ENCODE measurements at places on chromosomes 6 and 20. TPM values are rescaled to one million over a fixed set of nuclear protein-coding genes. Genes with fewer than 3 reads are reported as not detected.

DNA sequence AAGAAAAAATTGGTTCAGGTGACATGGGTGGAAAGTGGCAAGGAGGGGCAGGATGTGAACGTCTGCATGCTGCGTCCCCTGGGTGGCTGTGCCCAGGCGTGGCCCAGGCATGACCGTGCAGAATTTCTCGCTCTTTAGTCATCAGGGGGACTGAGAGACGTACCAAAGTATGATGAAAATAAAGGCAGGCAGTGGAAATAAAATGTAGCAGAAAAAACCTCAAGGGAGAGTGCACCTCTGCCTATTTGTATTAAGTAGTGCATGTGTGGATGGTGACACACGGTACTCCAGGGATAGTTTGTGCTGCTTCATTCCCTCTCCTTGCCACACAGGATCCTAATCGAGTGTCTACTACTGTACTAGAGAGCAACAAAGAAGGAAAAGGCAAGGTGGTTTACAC is 81.1 kb downstream of the ATP9A start:
- DNase-seq = no peak

GRCh38 chr6:81892891-81893290 is 140.4 kb upstream of the TENT5A start:
- DNase-seq = no peak

DNA sequence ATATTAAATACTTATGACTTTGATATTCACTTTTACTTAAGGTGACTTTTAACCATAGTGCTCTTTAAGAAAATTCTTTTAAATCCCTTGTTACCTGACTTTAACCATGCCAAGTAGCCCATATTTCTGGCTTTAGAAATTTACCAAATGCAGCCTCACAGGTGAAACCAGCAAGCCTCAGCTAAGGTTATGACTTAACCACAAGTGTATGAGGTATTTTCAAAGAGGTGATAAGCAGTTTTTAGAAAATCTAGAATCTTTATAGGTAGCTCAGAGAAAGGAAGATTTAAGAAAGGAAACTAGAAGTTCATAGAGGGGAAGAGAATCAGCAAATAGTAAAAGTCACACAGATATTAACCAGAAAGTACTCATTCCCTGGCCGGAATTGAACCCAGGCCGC is 661.9 kb upstream of the GJE1 start:
- DNase-seq = no peak

- DNase-seq = no peak
Measured at GRCh38 chr6:42367353-42368011, 84.2 kb downstream of the TRERF1 start.

GRCh38 chr6:29447670-29448069 is 8.6 kb downstream of the OR10C1 start:
- DNase-seq = no peak

- DNase-seq = no peak
Measured at GRCh38 chr6:136343700-136344099, 54.1 kb upstream of the BCLAF1 start.

- no peak for DNase-seq
Measured at GRCh38 chr20:51185277-51185676, 162.4 kb upstream of the KCNG1 start.

DNA sequence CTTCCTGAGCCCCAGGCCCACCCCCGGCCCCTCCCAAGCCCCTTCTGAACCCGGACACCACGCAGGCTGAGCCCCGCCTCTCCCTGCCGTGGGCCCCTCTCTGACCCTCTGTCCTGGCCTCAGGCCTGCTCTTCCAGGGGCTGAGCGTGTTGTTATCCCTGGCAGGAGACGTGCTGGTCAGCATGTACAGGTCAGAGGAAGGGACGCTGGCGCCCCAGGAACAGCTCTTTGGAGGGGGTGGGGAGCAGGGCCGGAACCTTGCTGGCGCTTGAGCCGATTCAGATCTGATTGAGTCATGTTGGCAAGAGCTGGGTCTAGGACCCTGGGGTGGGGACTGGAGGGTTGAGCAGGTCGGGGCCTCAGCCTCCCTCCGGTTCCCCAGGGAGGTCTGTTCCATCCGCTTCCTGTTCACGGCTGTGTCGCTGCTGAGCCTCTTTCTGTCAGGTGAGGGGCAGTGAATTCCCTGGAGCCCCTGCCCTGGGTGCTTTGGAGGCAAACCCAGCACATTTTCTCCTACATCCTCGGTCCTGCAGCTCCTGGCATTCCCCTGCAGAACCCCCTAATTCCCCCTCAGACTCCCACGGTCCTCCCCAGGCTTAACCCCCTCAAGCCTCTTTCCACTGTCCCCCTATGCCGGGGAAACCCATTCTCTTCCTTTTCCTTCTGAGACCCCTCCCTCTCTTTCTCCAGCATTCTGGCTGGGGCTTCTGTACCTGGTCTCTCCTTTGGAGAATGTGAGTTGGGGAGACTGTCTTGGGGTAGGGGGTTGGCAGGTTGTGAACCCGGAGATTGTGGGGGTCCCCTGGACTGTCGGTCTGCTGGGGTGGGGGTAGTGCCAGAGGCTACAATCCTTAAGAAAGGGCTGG is 2.0 kb downstream of the SPAG4 start:
- peak; percentile 70 for DNase-seq

- no peak for DNase-seq
Measured at GRCh38 chr6:35044761-35045421, 96.2 kb downstream of the TCP11 start.

GRCh38 chr20:63191400-63191799 is 24.5 kb downstream of the YTHDF1 start:
- DNase-seq = peak; percentile 50

DCBLD1 gene
- total RNA-seq = 6.0 TPM

TAB2 gene
- 57.6 TPM for total RNA-seq

C6orf15 gene
- total RNA-seq = not detected

EYS gene
- total RNA-seq = not detected

GPR63 gene
- 0.79 TPM for total RNA-seq
